Activated naive CD4-positive, alpha-beta T cell (primary cell): ENCODE measurements at places on chromosomes 1 and 21.

DNA sequence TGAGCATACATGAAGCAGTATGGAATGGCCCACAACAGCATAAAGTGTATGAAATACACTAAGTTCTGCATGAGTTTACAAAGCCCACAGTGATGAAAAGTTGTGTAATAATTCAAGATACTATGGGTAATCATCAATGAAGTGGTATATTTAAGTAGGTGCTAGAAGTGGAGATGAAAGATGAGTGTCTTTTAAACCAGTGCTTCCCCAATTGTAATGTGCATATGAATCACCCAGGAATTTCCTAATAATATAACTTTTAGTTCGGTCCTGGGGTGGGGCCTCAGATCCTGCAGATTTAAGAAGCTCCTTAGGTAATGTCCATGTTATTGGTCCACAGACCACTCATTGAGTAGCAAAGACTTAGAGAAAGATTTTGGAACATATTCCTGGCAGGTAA lies 184.9 kb downstream of the DUSP10 start:
- DNase-seq, result no peak

DNA sequence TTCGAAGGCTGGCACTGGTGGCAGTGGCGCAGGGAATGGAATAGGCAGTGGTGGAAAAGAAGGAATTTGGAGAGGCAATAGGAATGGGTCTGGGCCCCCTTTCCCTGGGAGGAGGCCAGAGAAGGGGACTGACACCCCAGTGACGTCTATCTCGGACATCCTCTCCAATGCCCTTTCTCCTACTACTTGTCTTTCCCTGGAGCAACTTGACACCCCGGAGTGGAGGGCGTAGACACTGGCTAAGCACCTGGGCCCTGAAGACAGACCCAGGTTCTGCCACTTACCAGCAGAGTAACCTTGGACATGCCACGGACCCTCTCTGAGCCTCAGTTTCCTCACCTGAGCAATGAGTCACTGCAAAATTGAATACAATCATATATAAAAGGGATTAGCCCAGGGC lies 86.8 kb downstream of the CAMK2N1 start:
- no peak for DNase-seq

DNA sequence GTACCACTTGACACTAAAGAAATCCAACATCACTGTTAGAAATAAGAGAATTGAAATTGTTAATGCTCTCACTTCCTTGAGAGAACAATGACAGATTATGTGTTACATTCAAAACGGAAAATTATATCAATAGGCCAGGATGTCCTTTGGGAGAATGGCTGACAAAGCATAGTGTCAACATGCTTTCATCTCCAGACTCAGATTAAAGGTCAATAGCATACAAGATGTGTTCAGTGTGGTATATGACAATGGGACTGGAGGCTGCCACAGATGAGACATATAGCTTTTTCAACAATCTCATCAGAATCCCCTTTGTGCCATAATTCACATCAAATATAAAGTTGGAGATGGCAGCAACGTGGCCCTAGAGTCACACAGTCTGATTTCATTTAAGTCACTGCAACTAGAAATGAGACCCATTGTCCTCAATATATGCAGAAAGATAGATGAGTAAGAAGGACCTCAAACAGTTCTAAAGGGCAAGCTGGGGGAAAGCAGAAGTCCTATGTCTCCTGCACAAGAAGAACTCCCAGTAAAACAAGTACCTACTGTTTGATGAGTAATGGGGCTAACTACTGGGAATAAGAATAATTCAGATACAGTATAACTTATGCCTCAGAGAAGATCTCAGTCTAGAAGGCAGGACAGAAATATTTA lies 327.9 kb downstream of the TTLL7 start:
- DNase-seq, result no peak

DNA sequence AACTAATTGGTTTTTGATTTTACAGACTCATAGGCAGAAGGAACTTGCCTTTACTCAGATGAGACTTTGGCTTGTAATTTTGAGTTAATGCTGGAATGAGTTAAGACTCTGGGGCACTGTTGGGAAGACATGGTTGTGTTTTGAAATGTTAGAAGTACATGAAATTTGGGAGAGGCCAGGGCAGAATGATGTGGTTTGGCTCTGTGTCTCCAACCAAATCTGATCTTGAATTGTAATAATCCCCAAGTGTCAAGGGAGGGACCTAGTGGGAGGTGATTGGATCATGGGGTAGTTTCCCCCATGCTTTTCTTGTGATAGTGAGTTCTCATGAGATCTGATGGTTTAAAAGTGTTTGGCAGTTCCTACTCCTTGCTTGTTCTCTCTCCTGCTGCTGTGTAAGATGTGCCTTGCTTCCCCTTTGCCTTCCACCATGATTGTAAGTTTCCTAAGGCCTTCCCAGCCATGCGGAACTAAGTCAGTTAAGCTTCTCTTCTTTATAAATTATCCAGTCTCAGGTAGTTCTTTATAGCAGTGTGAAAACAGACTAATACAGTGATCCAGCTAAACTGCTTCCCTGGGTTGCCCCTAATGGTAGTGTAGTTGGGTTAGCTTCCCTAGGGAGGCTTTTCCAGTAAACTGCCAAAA lies 10.2 kb downstream of the CPT2 start:
- DNase-seq, result no peak

DNA sequence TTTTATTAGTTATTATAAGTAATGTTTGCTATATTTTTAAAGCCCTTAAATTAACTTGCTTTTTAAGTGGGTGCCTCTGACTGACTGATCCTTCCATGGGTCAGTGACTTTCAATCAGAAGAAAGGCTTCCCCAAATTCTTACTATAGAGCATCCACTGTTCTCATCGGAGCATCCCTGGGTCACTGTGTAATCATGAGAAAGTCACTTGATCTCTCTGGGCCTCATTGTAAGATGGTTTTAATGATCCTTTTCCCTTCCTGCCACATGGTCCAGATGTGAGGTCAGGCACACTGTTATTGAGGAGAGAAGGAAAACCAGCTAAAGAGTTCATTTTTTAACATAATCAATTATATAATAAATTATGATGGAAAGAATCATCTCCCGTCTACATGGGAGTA lies 11.0 kb upstream of the NBL1 start:
- DNase-seq, result no peak

DNA sequence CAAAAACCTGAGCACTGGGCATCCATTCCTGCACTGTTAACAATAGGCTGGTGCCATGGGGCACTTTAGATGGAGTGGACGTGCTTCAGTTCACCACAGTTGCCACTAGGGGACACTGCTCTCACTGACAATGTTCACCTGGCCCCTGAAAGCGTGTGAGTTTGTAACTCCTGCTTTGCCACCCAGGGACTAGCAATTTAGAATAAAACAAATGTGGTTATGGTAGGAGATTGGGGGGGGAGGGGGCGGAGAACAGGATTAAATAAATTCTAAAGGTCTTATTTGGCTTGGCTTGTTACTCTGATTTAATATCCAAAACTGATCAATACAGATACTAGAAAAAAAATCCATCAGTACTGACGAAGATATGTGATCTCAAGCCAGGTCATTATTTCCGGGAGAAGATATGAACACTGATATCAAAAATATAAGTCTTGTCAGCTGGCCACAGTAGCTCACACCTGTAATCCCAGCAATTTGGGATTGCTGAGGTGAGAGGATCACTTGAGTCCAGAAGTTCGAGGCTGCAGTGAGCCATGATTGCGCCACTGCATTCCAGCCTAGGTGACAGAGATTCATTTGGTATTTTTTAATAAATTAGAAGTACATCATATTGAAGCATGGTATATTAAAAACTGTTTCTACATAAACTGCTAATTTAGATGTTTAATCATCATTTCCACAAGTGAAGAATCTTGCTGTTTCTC lies 23.2 kb downstream of the INTS7 start:
- DNase-seq, result peak; percentile 33

DNA sequence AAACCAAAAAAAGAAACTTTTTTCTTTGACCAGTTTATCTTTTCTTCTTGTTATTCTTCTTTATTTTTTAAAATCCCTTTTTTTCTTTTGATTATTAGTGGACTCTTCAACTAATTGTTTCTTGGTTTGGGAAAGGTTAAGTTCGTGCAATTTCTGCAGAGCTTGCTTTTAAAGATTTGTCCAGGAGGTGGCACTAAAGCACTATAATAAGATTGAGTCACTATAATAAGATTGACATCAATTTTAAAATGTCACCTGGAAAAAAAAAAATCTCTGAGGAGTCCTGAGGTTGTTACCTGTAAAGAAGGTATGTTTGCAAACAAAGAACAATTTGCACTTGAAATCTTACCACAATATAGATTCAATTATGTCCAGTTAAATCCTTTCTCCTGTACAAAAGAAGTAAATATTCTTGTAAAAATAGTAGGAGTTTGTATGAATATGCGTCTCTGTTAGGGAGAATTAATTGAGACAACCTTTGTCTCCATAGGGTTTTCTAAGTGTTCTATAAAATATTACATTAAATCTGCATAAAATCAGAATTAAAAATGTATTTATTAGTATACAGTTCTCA lies 166.7 kb downstream of the ADGRL4 start:
- no peak for DNase-seq

DNA sequence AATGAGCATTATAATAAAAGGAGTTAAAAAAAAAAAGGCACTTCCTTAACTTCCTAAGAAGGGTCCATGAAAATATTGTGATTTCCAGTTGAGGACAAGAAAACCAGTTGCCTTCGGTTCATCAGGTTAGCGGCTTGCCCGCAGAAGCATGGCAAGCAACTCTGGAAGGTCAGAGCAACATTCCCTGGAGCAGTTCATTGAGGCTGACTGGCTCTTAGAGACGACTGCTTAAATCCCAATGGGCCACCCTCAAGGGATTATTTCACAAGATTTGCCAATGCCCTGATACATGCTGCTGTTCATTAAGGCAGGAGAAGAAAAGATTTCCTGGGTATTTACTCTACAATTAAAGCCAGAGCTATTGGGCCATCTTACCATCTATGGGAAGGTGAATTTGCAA lies 29.0 kb upstream of the CASQ2 start:
- no peak for DNase-seq

DNA sequence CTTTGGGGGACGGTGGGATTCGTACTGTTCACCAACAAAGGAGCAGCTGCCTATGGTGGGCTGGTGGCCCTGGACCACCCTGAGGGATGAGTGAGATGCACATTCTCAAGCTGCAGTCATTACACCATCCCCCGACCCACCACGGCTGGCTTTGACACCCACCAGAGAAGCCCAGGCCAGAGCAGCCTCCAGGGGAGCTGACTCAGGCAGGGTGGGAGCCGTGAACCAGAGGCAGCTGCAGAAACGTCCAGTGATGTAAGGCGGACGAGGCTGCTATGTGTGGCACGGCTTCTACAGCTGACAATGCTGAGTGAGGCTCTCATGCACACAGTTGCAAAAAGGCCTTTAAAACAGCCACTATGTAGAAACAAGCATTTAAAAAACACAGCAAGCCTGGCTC lies 40.1 kb downstream of the CHAF1B start:
- DNase-seq, result no peak

DNA sequence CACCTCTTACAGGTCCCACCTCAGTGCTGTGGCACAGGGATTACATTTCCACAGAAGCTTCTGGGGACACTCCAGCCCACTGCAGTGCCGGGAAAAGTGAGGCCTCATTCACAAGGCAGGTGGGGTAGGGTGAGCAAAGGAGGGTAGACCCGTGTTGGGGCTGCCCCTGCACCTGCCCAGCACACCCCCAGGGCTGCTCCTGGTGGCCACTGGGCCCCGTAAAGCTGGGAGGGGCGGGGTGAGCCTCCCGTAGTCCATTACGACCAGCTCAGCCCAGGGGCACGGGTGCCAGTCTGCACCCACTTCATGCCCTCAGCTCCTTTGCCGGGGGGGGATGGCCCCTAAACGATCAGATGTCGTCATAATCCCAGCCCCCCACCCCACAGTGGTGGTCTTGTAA lies 39.5 kb downstream of the AJAP1 start:
- DNase-seq, result no peak

GRCh38 chr1:109290998-109291397 lies 8.1 kb upstream of the PSRC1 start:
- DNase-seq, result no peak

DNA sequence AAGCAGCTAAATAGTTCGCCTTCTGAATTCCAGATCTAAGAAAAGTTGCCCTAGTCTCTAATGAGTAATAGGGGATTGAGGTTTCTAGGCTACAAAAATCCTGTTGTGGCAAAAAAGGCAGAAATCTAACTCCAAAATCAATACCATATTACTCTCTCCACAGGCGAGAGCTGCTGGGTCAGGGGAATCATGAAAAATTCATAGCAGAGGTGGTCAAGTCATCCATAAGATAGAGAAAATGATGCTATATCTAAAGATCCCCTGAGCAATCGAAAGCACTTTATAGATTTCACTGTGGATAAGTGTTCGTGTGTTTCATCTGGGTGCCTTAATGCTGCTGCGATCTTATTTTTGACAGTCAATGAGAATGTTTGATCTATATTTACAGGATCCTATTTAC lies 417.7 kb downstream of the AGBL4 start:
- no peak for DNase-seq

DNA sequence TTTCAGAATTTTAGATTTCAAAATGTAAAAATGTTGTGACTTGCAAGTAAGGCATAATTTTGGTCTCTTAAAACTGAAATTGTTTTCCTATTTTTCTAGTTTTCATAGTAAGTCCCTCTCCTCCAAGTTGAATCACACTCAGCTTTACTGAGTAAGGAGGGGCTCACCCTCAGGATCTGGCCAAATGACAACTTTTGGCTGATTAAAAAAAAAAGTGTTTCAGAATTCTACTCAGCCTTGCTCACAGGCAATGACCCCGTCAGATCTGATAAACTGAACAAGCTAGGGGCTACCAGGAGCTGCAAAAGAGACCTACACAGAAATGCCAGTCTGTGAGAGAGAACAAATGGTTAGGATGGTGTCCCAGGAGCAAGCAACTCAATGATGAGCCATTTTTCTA lies 159.8 kb downstream of the PBX1 start:
- DNase-seq, result no peak

- DNase-seq, result no peak
Measured at GRCh38 chr1:48266576-48266975, 44.1 kb downstream of the SLC5A9 start.

- DNase-seq, result no peak
Measured at GRCh38 chr1:101216623-101217022, 20.2 kb upstream of the S1PR1 start.

DNA sequence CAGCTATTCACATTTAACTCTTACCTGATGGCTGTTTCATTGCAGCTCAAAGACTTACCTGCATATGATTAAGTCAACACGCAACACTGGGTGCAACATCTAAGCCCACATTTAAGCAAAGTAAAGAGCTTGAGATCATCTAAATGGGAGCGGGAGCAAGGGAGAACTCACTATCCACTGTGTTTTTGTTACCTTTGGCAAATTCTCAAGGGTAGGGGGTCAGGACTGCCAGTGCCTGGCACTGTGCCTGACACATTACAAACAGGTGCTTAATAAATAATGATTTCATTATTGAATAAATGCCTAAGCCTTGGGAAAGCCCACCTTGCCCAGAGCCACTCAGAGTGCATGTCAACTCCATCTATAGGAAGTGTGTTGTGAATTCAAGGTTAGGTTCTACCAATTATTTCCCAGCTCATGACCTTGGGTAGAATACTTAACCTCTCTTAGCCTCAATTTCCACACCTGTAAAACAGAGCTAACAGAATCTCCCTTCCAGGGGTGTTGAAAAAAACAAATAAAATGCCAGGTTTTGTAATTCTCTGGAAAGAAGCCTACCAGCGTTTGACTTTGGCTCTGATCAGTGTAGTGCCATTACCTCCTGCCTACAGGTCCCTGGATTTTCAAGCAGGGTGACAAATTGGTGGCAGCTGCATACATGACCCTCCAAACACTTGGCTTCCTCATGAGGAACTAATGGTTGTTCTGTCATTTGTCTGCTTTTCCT lies 109.7 kb downstream of the TGFBR3 start:
- DNase-seq, result no peak

- peak; percentile 40 for DNase-seq
Measured at GRCh38 chr21:43728467-43729390, 9.8 kb downstream of the PDXK start.
